ENCODE measurements at places on chromosomes 7 and 10.

DNA sequence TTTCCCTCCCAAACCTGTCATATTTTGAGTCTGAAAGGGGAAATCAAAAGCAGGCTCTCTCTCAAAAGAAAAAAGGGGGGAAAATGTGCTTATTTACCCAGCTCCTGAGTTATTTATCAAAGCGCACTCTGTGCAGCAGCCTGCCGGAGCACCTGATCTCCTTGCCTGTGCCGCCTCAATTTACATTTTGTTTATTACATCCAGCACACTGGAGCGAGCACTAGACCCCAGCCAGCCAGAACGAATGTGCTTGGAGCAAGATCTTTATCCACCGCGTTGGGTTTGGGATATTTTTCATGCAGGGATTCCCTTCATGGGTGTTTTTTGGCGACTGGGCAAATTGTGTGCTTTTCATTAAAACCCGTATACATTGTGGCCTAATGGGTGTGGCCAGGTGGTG, 161.9 kb upstream of the INSYN2A start:
- no peak for DNase-seq

GRCh38 chr7:97020601-97020995, 4.0 kb downstream of the DLX5 start:
- no peak for DNase-seq

DNA sequence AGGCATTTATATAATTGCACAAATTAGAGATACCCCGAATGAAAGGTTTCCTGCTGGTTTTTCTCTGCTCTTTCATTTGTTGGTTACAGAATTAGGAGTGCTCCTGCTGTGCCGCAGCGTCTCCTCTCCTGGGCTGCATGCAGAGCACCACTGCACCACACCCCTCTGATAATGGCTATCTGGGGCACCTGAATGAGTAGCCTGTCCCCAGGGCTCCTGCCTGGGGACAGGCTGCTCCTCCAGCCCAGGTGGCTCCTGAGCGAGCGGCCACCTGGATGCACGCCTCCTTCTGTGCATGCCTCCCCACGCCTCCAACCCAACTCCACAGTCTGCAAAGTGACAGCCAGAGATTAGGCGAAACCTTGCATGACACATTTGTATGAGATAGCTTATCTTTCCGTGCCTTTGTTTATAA, 242.6 kb upstream of the FZD8 start:
- DNase-seq: no peak

DNA sequence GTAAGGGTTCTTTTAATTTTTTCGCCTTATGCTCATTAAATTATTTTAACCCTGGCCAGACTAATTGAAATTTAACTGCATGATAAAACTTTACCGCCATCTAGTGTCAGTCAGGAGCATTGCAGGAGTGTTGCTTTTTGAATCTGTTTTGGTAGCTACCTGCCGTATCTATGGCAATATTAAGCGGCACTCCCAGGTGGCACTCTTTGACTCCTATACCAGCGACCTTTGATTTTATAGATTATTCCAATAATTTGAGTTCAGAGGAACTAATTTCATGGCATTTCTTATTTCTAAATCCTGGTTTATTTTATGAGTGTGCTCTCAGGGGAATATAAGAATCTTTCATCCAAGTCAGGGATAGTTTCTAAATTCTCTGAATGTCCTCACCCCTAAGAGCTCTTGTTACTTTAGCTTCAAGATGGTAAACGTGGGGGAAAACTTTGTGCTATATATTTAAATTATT, 198.9 kb downstream of the REEP3 start:
- peak; percentile 13 for DNase-seq

DNA sequence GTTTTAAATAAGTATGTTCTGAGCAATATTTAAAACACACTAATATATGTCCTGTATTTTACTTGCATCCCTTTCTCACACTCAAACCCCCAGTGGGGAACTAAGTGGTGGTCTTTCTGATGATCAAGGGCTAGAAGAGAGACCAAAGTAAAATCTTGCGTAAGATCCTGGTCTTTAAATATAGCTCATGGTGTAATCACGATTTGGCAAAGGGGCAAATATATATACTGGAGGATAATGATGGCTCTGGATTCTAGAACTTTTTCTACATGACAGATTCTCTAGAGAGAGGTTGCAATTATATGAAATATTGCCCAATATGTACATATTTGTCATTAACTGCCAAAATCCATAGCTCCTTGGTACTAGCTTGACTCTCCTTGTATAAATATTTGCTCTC, 438.3 kb downstream of the NXPH1 start:
- DNase-seq: no peak
